ENCODE measurements at places on chromosomes 6 and 20.

GRCh38 chr6:11404838-11405237 lies 132.7 kb upstream of the TMEM170B start:
- DNase-seq = no peak

- DNase-seq = no peak
Observed at GRCh38 chr20:25073544-25073943, 8.4 kb downstream of the VSX1 start.

GRCh38 chr6:135231469-135231844 lies 50.3 kb downstream of the MYB start:
- no peak for DNase-seq

DNA sequence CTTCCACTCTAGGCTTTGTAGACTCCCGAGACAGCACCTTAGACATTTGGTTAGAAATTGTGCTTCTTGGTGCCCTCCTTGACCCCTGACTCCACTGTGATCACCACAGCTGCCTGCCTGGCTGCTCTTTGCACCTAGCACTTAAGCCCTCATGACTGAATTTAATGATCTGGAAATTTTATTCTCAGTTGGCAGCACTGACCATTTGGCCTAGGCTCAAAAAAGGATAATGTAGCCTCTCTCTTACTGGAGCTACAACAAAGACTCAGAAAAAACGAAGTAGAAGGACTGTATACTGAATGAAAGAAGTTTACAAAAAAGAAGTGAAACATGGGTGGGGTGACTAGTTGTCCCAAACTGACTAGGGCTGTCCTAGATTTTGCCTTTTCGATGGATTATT lies 11.3 kb upstream of the ABRACL start:
- no peak for DNase-seq

DNA sequence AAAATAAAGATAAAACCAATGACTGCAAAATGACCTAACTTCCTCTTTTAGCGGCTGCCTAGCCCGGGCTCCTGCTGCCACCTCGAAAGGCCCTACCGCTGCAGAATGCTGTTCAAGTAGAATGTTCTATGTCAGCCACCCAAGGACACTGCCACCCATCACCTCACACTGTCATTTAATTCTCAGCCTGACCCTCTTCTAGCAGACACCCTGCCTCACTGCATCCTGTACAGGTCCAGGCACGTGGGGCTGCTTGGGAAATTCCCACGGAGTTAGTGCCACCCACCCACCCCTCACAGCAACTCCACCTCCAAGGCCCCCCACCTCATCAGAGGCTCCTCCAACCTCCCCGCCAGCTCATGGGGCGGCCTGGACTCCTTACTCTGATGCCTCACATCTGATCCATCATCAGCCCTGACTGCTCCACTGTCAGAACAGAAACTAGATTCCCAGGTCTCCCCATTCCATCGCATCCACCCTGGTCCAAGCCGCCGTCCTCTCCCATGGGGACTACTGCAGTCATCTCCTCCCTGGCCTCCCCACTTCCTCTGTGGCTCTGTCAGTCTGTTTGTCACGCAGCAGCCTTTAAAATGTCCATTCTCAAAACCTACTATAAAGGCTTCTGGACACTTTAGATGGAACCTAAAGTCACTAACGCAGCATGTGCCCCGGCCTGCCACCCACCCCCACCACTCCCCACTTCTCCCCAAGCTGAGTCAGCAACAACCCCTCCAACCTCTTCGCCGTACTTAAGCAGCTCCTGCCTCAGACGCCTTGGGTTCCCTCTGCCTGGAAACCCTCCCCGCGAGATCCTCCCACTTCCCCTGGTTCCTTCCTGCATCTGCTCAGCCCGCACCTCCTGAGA lies 17.0 kb downstream of the NFATC2 start:
- no peak for DNase-seq

DNA sequence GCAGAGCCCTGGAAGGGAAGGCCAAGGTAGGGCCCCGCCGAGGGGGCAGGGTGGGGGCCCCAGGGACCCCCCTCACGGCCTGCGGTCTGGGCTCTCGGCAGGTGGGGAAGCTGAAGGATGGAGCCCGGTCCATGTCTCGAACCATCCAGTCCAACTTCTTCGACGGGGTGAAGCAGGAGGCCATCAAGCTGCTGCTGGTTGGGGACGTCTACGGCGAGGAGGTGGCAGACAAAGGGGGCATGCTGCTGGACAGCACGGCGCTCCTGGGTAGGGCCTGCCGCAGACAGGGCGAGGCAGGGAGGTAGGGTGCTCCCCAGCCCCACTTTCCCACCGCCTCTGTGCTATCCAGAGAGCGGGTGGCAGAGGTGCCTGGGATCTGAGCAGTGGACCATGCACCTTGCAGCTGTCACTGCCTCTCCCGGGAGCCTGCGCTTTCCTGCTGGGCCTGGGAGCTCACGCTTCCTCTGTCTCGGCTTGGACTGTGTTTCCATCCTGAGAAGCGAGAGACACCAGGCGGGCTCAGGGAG lies 83.1 kb downstream of the SYNJ2 start:
- peak; percentile 18 for DNase-seq

DNA sequence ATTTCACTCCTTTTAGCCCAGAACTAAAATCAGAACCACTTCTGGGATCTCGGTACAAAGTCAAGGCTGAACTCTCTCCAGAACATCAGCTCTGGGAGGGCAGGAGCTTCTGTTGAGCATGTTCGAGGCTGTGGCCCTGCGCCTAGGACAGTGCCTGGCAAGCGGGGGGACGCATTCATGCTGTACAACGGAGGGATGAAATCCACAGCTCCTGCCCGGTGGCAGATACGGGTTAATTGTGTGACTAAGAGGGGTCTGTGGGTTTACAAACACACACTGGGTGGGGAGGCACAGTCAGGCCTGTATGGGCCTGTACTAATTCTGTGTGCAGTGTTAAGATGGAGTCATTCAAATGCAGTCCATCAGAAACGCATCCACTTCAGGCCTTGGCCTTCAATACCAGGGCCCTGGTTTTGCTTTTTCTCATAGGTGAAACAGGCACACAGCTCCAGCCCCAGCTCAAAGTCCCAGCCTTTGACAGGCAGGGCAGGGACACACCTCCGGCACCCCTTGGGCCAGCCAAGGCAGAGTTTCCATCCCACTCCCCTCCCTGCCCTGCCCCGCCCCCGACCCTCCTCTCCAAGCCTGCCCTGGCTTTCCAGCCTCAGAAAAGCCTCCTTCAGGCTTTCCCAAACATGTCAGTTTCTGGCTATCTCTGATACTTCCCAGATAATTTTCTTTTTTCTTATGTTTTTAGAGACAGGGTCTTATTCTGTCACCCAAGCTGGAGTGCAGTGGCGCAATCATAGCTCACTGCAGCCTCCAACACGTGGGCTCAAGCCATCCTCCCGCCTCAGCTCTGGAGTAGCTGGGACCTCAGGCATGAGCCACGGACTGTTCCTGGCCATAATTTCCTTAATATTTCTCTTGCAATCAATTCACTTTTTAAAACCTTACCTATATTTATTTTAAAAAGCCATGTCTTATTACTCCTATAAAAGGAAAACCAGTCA lies 109.8 kb downstream of the SULF2 start:
- no peak for DNase-seq

DNA sequence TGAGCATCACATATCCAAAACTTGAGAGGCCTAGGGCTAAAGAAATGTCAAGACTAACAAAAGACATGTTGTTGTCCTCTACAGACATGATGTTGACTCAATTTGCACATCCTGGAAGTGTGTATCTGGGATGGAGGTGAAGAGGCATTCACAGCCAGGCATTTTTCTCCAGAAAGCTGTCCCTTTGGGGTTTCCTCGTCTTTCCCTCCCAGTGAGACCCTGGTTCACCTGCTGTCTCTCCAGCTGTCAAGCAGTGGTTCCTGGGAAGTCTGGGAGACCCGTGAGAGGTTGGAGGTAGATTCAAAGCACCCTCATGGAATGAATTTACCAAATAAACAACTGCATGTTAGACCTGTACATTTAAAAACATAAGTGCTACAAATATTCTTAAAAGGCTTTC lies 32.1 kb downstream of the BACH2 start:
- no peak for DNase-seq

GRCh38 chr20:53921443-53921973 lies 148.9 kb downstream of the BCAS1 start:
- DNase-seq = no peak

GRCh38 chr6:2862712-2863181 lies 21.1 kb upstream of the SERPINB1 start:
- DNase-seq = no peak

DNA sequence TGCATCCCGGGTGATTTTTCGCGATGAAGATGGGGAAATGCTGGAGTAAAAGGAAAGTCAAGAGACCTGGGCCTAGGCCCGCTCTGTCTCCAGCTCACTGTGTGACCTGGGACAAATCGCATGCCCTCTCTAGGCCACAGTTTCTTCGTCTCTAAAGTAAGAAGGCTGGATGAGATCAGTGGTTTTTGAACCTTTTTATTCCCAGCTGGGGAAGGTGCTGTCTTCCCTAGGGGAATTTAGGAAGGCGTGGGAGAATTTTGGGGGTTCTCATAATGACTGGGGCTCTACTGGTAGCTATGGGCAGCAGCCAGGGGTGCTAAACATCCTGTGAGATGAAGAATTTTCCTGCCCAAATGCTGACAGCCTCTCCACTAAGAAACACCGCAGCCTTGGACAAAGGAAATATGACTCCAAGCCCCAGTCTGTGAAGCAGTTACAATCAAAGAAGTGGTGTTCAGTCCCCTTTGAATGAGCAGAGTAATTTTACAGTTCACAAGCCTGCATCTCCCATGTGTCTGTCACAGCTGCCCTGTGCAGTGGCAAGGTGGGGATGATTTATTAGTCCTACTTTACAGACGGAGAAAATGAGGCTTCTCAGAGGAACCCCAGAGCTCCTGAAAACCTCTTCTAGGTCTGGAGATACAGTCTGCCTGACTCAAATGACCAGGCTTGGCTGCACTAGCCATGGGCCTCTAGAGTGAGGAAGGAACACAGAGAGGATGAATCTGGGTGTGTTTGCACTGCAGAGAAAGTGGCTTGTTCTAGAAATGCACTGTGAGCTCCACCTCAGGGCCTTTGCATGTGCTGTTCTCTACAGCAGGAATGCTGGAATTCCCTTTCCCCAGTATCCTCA lies 57.2 kb downstream of the RAB44 start:
- DNase-seq = no peak

DNA sequence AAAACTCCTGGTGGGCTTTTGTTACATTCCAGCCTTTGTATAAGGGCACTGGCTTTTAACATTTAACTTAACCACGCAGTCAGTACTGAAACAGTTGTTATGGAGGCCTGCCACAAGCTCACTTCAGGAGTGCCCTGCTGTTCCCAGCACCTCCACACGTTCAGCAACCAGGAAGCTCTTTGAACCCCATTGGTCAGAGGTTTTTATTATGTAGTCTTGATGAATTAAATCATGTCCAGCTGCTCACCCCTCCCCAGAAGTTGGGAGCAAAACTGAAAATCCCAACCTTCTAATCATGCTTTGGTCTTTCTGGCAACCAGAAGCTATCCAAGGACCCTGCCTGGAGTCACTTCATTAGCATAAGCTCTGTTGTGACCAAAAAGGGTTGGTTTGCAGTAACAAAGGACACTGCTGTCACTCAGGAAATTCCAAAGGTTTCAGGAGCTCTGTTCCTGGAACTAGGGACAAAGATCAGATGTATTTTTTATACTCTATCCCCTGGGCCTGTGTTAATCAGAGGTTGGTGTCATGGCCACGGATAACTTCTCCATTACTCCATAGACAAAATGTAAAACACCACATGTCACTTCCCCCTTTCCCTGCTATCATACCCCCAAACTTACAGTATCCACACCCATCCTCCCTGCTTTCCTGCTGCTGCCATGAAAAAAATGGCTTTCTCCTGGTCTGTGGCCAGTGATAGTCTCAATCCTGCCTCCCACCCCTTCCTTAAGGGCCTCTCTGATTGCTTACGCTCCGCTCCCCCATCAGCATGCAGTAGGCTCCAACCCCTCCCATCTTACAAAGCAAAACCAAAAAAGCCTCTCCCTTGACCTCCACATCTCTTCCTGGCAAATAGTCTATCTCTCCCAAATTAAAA lies 3.1 kb downstream of the ARMC12 start:
- no peak for DNase-seq

GRCh38 chr6:37938909-37939308 lies 119.4 kb downstream of the ZFAND3 start:
- DNase-seq = no peak

DNA sequence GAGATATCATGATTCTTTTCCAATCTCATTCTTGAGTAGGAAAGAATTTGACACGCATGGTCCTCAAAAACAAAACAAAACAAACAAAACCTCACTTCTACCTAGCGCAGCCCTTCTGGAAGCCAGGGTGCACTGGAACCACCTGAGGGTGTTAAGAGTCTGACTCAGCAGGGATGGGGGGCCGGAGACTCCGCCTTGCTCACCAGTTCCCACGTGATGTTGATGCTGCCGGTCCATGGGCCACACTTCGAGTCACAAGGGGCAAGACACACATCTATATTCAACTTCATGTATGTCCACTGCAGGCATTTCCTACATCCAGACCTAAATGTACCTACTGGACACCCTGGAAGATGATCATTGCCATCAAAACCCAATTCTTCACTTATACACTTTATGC lies 30.4 kb downstream of the BFSP1 start:
- no peak for DNase-seq

- DNase-seq = no peak
Observed at GRCh38 chr20:31751126-31751525, 12.0 kb downstream of the TPX2 start.

DNA sequence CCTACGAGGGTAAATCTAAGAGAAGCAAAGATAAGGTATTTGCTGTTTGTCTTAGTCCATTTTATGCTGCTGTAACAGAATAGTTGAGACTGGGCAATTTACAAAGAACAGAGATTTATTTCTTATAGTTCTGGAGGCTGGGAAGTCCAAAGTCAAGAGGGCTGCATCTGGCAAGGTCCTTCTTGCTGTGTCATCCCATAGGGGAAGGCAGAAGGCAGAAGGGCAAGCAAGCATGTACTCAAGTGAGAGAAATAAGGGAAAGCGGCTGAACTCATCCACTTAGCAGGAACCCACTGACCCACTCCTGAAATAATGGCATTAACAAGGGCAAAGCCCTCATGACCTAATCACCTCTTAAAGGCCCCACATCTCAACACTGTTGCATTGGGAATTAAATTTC lies 102.7 kb downstream of the AGPAT4 start:
- DNase-seq = no peak

GRCh38 chr6:37168811-37169495 lies 999 bp upstream of the PIM1 start:
- no peak for DNase-seq

GRCh38 chr6:5446362-5447075 lies 185.2 kb downstream of the FARS2 start:
- DNase-seq = no peak

GRCh38 chr6:10513544-10513943 lies 7.6 kb upstream of the GCNT2 start:
- DNase-seq = no peak

Measured in mucosa of descending colon (tissue), 3 donors.